ENCODE measurements at places on chromosomes 12 and 14. TPM values are rescaled to one million over a fixed set of nuclear protein-coding genes. Genes with fewer than 3 reads are reported as not detected.

DNA sequence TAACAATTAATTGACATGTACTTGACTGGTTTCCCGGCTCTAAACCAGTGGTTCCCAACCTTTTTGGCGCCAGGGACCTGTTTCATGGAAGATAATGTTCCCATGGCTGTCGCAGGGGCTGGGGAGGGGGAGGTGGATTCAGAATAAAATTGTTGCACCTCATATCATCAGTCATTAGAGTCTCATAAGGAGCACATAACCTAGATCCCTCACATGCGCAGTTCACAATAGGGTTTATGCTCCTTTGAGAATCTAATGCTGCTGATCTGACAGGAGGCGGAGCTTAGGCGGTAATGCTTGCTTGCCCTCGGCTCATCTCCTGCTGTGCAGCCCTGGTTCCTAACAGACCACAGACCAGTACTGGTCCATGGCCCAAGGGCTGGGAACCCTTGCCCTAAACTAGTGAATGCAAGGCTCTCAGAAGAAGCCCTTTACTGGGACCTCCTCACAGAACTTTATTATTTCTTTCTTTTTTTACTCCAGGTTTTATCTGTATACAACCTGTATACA lies 86.4 kb upstream of the SINHCAF start:
- DNase-seq = no peak

DNA sequence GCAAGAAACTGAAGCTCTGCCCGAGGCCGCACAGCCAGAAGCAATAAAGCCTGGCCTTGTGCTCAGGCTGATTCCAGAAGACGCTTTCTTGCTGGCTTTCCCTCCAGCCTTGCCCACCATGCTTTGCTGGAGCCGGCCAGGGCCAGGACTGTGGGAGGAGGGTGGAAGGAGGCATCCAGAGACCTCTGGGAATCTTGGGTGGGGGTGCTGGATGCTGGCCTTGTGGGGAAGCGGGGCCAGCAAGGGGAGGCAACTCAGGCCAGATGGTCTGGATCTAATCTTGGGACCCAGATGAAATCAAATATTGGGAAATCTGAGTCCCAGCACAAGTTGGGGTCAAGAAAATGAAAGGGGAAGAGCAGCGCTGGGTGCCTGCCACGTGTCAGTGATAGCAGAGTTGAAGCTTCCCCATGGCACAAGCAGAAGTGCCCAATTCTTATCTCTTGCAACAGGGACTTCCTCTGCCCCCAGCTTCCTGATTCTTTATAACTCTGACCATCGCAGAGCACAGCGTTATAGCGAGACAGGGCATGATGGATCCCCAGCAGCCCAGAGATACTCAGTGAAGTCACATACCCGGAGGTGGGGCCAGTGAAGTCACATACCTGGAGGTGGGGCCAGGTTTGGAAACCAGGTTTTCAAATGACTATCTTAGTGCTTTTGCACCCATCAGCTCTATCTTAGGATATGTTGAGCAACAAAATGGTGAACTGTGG lies 6.4 kb upstream of the RABGGTA start:
- DNase-seq = no peak

GRCh38 chr12:75784591-75784990 lies 247.0 kb downstream of the PHLDA1 start:
- DNase-seq = no peak

DNA sequence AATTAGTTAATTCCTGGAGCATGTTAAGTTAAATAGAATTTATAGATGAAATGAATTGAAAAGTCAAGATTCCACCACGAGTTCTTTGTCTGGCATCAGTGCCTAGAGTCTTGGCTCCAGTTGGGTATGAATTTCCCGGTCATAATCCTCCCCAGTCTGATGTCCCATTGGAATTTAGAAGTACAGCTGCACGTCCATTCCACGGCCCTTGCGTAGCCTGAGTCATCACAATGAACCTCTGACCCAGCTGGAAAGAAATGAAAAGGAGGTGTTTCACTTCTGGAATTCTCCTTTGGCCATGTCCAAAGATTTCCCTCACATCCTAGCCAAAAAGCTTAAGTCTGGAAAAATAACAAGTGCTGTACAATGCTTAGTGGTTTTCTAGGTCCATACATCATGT lies 122.7 kb downstream of the KICS2 start:
- DNase-seq = no peak

- no peak for DNase-seq
These were observed 16.2 kb downstream of the SYNE3 start for GRCh38 chr14:95500201-95500681.

The TAS2R9 gene
- total RNA-seq = not detected

The CNTN1 gene
- 0.73 TPM for total RNA-seq

DNA sequence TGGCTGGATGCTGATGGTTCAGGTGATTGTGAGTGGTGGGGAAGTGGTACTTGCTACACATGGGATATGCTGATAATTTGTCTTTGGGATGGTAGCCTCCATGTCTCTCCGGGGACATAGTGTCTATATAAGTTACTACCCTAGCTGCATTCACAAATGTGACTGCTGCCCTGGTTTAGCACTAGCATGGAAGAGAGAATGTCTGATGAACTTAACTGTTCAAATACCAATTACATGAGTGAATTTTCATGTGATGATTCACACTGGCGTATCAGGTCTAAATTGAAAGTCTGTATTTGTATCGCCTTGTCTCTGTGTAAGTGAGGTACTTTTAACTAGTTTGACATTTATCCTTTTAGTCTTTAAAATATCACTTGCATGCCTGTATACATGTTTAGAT lies 34.4 kb downstream of the ATF7IP start:
- DNase-seq = no peak

GRCh38 chr14:92411941-92412340 lies 89.0 kb downstream of the SLC24A4 start:
- no peak for DNase-seq

DNA sequence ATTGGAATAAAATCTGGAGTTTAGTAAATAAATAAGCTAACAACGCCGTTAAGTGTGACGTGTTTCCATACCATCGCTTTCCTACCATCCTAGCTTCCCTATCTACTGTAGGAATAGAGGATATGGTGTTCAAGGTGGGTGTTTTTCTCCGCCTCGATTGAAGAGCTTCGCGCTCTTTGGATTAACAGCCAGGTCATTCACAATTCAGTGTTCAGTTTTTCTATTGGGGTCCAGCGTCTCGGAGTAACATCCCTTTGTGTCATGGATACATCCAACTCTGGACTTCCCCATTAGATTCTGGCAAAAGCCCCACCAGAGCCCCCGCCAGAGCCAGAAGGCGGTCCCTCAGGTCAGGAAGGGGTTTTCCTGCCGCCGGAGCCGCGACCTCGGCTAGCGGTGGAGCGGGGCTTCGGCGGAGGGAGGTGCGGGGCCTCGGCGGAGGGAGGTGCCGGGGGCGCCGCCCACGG lies 1.2 kb upstream of the SRGAP1 start:
- no peak for DNase-seq

GRCh38 chr12:57896434-57897201 lies 44.7 kb upstream of the ATP23 start:
- peak; percentile 87 for DNase-seq

DNA sequence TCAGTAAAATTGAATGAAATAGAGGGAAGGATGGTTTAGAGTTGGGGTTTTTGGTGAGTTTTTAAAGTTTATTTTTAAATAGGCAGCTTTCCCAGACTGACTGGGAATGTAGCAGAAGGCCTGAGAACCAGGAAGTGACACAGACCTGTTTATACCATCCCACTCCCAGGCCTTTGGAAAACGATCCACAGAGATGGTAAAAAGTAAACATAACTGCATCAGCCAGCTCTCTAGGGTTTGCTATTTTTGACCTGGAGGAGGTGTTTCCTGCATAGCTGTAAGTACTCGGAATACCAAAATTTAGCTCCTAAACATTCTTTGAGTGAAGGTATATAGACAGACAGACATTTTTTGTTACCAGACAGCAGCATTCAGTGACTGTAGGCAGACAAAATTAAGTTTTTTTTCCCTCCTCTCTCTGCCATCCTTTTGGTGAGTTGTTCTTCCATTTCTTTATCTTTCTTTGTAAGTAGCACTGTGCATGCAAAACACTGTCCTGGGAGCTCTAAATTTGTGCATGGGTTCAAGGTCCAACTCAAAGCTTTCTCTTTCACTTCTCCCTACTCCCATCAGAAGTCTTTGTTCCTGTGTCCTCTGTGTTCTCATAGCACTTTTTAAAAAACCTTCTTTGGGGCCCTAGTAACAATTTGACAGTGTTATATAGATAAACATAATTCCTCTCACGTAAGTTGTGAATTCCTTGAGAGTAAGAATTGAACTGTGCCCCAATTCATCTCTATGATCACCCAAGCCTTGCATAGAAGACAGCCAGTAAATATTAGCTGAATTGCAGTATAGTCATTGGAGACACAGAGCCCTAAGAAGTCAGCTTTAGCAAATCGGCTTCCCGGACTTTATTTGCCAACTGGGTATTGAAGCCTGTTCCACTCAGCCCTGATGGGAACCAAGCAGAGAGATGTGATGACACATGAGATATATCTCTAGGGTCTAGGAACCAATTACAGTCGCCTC lies 37.4 kb downstream of the SUSD6 start:
- no peak for DNase-seq

The SRRM4 gene
- total RNA-seq = 0.43 TPM

The RNU4-1 gene
- 1,499 TPM for total RNA-seq

All from Right ventricle myocardium inferior (tissue), 1 donor.